ENCODE measurements at places on chromosomes 3 and 15.

- DNase-seq = no peak
These were observed 986.5 kb downstream of the ROBO2 start for GRCh38 chr3:78026318-78026828.

GRCh38 chr3:179949412-179949811 is 87.3 kb downstream of the PEX5L start:
- DNase-seq = no peak

GRCh38 chr3:102449341-102449740 is 14.5 kb downstream of the ZPLD1 start:
- DNase-seq = no peak

GRCh38 chr15:100279446-100279845 is 62.3 kb downstream of the ADAMTS17 start:
- DNase-seq = no peak

DNA sequence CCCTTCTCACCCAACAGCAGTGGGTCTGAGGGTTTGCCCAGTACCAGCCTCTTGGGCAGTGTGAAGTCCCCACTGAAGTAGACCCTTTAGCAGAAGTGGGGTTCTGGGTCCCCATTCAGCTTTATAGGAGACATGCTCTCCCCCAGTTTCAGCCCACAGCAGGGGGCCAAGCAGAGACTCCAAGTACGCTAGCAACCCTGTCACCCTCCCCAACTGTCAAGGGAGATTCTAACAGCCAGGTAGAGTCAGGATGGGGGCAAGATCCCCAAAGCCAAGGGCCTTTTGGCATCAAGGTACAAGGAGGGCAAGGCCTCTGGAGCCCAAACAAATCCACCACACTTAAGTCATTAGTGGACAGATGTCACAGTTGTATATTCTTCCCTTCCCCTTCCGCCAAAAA is 1.8 kb downstream of the RBPMS2 start:
- DNase-seq = no peak
